ENCODE measurements at places on chromosomes 2 and 18.

DNA sequence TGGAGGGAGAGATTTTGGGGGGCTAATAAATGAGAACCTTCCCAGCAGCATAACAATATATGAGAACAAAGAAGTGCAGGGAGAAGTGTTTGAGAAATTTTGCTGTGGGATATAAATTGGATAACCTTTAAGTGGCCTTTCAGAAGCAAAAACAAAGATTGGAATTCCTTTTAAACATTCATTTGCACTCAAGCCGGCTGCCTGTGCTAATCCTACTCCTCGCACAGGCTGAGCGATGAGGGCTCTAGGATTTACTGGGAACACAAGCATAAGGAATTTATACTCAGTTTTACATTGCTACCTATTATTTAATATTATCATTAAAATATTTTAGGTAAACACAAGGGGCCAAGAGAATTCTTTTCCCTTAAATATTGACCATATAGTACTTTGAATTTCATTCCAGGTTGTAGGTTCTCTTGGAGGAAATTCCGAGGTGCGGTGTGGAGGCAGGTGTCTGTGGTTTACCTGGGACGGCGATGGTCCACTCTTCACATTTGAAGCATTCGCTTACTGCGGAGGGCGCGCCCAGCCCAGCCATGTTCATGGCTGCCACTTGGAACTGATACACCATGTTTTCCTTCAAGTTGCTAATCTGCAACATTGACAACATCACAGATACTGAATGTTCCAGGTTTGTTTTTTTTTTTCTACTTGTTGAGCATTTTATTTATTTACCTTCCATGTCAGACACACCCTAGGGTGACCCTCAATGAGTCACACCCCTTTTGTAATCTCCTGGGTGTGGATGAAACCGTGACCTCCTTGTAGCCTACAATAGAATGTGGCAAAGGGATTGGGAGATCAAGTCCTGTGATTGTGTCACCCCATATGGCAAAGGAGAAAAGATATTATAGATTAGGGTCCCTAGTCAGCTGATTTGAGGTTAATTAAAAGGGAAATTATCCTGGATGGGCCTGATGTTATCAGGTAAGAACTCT lies 100.1 kb downstream of the MYOM1 start:
- DNase-seq, result no peak

DNA sequence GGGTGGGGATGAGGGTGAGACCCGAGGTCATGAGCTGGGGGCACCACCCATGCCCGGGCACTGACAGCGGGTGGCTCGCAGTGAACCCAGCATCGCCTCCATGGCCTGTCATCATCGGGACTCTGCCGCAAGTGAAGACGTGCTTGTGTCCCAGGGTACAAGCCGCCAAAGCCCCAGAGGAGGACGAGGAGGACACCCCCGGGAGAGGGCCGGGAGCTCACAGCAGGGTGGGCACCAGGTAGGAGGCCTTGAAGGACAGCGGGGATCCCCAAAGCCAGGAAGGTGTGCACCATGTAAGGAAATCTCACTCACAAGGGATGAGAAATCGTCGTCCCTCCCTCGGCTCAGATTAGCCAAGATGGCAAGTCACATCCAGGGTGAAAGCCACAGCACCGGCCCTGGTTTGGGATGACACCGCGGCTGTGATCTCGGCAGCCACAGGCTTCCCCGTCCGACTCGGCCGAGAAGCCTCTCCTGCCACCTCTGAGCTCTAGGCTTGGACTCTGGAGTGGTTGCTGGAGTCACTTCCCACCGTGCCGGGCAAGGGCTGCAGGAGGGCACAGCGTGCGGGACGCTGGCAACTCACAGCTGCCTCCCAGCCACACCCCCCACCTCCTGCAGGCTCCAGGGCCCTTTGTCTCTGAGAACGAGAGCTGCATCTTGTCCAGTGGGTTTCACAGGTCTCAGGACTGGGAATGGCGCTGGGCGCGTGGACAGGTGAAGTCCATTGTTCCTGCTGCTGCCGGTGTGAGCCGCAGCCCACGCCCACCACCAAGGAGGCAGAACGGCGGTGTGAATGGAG lies 81.6 kb upstream of the CTDP1 start:
- peak; percentile 32 for DNase-seq

DNA sequence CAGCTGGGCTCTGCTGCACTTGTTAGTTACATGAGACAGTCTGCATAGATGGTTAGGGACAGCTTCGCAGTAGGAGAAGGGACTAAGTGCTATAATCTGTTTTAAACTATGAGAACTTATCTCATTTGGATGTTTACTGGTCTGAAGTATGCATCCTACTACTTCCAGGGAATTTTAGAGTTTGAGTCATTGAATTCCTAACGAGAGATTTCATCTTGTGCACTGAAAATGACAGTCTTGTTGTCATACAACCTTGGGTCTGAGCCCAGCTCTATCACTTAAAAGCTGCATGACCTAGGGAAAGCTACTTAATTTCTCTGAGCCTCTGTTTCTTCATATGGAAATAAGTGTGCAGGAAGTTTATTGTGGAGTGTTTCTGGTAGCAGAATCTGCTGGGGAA lies 78.4 kb downstream of the TRIM43 start:
- DNase-seq, result no peak

- DNase-seq, result no peak
Observed at GRCh38 chr18:44816050-44816449, 135.4 kb downstream of the SETBP1 start.

DNA sequence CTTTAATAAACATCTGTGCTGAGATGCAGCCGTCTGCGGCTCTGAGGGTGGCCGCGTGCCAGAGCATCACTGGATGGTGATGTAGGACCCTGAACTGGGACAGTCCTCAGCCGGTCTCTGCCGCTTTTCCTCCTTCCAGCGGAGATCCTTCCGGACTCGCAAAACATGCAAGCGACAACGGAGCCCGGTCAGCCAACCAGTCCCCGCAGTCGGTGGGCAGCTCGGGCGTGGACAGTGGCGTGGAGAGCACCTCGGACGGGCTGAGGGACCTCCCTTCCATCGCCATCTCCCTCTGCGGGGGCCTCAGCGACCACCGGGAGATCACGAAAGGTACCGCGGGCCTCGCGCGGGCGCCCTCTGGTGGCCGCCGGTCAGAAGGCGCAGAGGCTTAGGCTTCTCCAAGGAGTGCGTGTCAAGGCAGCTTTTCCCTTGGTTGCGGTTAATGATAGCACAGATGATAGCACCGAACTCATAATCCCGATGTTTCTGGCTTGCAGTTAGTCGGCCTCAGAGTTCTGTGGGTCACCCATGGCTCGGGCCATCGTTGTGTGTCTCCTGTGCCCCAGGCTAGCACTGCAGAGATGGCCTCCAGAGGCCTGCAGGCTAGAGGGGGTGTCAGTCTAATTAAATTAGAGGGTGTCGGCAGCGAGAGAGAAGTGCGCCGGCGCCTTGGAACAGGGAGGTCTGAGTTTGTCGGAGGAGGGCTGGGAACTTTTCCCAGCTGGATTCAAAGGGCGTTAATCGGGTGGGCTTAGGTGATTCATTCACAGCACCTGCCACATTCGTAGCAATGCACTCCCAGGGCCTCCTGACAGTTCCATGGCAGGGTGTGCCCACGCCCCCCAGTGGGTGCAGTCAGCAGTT lies 38.5 kb downstream of the LPIN1 start:
- peak; percentile 86 for DNase-seq

GRCh38 chr18:79904357-79905147 lies 46.9 kb downstream of the SLC66A2 start:
- no peak for DNase-seq

DNA sequence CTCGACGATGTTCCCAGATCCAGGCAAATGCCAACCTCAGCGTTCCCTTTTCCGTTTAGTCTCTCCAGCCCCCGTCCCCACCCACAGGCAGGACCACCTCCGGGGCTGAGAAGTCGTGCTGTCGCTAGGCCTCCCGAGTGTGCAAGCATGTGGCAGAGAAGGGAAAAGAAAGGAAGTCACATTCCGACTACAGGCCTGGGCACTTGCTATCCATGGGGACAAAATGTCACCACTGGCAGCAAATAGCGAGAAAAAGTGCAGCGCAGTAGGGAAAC lies 420 bp downstream of the PIGN start:
- no peak for DNase-seq

DNA sequence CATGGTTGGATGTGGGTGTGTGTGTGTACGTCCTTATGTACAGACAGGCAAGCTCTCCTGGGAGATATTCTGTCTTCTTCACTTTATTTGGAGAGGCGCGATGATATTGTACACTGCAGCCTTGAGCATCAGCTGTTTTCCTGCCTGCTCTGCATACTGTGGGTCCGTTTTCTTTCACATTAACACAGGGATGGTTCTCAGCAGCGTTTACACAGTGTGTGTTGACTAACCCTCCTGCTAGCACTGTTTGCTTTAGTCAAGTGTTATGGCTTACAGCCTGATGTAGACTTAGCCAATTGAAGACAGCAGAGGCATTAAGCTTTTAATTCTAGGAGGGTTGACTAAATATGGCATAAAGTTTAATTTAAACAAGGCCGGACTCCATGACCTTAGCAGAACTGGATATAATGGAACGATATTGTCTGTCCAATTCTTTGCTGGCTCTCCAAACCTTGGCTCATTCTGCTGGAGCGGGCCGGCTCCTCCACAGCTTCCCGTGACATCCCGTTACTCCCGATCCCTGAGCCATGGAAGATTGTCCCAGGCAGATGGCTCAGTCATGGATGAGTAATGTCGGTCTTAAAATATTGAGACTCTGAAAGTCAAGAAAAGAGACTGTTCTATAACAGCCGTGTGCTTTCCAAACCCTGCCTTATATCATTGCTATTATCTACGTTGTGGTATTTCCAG lies 134.7 kb downstream of the TPGS2 start:
- DNase-seq, result no peak

- DNase-seq, result no peak
Observed at GRCh38 chr18:56927786-56928185, 219.1 kb upstream of the BOD1L2 start.
